ENCODE measurements at places on chromosomes 2 and 18. TPM values are rescaled to one million over a fixed set of nuclear protein-coding genes. Genes with fewer than 3 reads are reported as not detected.

Gene ADAM23
- 12.6 TPM for total RNA-seq

Gene DSG4
- not detected for total RNA-seq

Gene REG3G
- total RNA-seq, result not detected

Gene TDRD15
- not detected for total RNA-seq

Gene TUBA3E
- total RNA-seq, result 0.78 TPM

Gene MALT1
- 11.1 TPM for total RNA-seq

Gene ZDBF2
- total RNA-seq, result 0.92 TPM

Gene ERFE
- total RNA-seq, result 9.1 TPM

Gene ST8SIA3
- not detected for total RNA-seq

Gene VWC2L
- not detected for total RNA-seq

Gene SPC25
- 20.1 TPM for total RNA-seq

Gene ACKR3
- total RNA-seq, result 19.4 TPM

Gene SCN9A
- total RNA-seq, result 4.8 TPM

Gene LYG1
- total RNA-seq, result 2.4 TPM

Gene C2orf49
- 18.7 TPM for total RNA-seq

Gene SERPINB11
- not detected for total RNA-seq

Gene EVA1A
- total RNA-seq, result 7.8 TPM

Gene NT5C1B
- not detected for total RNA-seq

Data from A549 treated with ZK216348 at 1 μM for 4 hours (cell line).